ENCODE measurements at places on chromosomes 6 and 20.

- DNase-seq: no peak
Measured at GRCh38 chr6:164751395-164751794, 558.0 kb downstream of the C6orf118 start.

- DNase-seq: no peak
Measured at GRCh38 chr6:38174315-38174714, 354.8 kb downstream of the ZFAND3 start.

DNA sequence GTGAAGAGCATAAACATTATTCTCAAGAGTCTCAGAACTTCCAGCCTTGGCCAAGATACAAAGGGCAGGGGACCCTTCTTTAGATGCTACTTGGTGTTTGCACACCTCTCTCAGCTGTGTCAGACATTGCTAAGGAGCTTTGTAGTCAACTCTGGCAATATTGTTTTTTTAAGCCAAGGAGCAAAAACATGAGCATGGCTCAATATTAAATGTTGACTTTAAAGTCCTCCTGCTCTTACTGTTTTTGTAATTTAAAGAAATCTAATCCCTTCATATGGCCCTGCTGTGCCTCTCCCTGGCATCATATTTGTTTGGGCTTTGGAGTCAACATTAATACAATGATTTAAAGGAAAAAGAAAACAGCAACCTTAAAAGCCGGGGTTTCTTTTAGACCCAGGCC, 67.9 kb upstream of the TMEM170B start:
- no peak for DNase-seq

DNA sequence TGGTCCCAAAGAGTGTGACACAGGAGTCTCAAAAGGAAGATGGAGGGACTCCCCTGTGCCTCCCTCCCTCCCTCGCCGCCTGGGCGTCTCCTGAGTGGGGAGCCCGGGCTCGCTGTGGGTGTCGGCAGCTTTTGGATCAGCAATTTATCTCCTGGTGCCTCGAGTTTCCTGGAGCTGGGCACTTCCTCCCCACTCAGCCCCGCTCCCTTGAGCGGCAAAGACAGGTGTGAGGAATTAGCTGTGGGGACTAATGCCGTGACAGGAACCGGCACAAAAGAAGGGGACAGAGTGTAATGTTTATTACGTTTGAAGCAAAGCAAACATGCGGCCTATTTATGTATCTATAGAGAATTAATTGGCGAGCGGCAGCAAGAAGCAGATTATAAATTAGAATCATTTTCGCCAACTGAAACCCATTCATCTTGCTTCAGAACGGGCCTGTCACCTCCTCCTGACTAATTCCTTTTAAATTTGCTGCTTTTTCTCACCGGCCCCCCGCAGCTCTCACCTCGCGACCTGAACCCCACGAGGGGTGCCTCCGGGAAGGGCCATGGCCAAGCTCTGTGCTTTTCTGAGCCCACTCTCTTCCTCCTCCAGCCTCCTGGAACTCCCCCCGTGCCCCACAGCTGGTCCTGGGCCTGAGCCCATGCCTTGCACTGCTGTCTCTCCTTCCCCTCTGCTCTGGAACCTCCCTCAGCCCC, 8.8 kb upstream of the CDH22 start:
- DNase-seq: no peak

- DNase-seq: no peak
Measured at GRCh38 chr6:15474196-15474595, 188.6 kb downstream of the DTNBP1 start.

All from lower lobe of right lung (tissue), 2 donors.